ENCODE measurements at places on chromosomes 5 and 9.

DNA sequence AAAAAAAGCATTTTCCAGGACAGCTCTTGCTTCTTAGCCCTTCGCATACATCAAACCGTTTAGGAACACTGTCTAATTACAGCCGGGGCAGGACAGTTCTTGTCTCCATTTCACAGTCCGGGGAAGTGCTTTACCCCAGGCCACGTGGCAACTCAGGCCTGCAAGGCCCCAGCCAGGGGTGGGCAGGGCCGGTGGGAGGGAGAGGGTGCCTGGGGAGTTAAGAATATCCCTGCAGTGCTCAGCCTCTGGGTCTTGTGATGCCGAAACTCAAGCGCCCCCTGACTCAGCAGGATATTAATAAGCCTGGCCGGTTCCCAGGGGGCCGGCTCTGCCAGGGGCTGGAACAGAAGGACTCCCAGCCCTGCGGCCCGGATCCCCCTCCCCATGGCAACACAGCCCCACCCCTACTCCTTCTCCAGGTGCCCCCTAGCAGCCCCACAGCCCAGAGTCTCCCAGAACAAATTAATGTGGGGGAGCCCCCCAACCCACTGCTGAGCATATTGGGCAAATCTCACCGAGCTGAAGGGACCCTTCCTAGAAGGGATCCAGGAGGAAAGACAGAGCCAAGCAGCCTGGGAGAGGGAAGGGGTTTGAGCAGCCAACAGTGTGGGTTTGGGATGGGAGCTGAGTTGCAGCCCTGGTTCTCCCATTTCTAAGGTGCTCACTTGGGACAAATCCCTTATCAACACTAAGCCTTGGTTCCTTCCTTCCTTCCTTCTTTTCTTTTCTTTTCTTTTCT, 45.3 kb downstream of the PLPP7 start:
- DNase-seq, result no peak

GRCh38 chr5:17077440-17078233, 139.8 kb upstream of the BASP1 start:
- no peak for DNase-seq

- no peak for DNase-seq
Observed at GRCh38 chr5:128534726-128535125, 3.3 kb downstream of the FBN2 start.

DNA sequence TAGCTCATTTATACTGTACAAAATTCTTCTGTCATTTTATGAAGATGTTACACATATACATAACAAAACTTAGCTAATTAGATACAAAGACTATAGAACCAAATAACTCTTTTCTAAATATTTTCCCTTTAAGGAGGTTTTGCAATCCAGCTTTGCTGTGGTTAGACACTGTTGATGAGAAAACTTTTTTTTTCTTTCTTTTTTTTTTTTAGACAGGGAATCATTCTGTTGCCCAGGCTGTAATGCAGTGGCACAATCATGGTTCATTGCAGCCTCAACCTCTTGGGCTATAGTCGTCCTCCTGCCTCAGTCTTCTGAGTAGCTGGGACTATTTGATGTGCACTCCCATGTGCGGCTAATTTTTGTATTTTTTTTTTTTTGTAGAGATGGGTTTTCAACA, 38.5 kb upstream of the CDKN2B start:
- no peak for DNase-seq

- DNase-seq, result no peak
Observed at GRCh38 chr5:22354956-22355355, 498.2 kb downstream of the CDH12 start.

GRCh38 chr5:113675166-113675565, 161.7 kb downstream of the YTHDC2 start:
- no peak for DNase-seq

GRCh38 chr9:127021664-127022363, 100.6 kb downstream of the ANGPTL2 start:
- DNase-seq, result peak; percentile 91

DNA sequence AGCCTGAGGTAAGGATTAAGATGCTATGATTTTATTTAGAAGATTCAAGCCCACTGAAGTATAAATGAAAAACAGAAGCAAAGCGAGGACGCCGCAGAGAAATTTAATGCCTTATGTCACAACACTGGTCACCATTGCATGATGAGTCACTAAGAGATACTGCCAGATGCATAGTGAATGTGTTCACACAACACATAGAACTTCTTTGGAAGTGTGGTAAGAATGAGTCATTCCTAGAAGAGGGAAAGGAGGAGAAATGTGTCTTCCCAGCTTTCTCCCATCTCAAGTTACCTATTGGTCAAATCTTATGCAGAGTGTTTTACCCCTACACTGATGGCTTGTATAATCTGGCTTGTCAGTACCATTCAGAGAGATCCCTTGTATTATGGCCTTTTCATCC, 465.3 kb upstream of the ARRDC3 start:
- no peak for DNase-seq

DNA sequence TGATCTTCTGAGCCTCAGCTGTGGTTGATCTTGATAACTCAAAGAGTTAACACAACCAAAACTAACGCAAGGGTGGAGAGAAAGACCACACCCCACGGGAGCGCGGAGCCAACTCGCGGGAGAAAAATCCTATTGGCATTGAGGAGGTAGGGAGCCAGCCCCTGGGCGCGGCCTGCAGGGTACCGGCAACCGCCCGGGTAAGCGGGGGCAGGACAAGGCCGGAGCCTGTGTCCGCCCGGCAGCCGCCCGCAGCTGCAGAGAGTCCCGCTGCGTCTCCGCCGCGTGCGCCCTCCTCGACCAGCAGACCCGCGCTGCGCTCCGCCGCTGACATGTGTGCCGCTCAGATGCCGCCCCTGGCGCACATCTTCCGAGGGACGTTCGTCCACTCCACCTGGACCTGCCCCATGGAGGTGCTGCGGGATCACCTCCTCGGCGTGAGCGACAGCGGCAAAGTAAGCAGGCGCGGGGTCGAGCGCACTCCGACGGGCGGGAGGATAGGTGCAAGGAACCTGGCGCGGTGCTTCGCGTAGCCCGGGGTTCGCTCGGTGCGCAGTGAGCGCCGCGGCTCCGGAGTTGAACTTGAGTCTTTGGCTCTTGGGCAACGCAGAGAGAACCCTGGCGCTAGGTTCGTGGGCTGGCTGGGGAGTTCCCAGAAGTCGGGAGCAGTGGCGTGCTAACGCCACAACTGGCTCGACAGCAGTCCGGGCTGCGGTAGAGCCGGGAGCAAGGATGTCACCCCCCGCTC, at the start of gene GDA:
Gene GDA (plus strand): TSS at position 210 of the 745 bp plus-strand sequence. CDS start 120 bp downstream, at position 330.
- DNase-seq, result no peak

DNA sequence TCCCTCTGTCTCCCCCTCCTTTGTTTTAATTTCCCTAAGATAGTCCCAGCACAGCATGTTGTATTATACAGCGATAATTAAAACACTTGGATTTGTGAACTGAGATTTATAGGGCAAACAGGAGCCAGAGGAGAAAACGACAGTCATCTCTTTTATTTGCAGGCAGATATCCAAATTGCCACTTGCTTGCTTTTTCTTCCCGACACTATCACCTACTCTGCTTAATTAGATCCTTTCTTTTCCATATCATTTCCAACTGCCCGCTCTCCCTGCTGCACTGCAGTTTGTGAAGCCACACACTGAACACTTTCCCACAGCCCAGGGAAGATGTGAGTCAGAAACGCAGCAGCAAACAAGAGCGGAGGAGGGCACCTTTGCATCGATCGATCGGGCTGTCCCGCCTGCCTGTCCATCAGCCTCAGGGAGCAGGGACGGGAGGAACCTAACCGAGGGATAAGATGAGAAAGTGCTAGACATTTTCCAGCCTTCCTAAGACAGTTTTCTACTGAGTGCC, 35.8 kb upstream of the SPRY4 start:
- DNase-seq, result no peak

- DNase-seq, result no peak
Observed at GRCh38 chr5:114412510-114413171, 50.8 kb downstream of the KCNN2 start.

DNA sequence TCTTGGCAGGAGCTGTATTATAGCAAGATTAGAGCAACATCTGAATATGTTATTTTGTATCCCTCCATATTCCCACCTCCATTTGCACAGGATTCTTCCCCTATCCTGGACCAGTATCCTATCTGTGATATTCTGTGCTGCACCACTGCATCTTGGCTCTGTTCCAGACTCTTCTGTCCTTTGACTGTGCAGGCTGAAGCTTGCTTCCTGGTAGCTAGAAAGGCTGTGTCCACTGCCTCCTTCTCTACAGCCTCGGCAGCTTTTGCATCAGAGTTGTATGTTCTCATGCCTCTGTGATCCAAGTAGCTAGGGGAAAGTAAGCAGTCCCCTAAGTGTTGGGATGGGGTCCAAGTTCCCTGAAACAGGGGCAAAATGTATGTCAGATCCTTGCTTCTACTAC, 104.1 kb downstream of the GAS1 start:
- no peak for DNase-seq

GRCh38 chr9:117095081-117095480, 319.8 kb downstream of the ASTN2 start:
- no peak for DNase-seq

- DNase-seq, result no peak
Observed at GRCh38 chr5:56840597-56840996, 25.2 kb downstream of the MAP3K1 start.

GRCh38 chr9:88391236-88391635, 3.0 kb downstream of the SPIN1 start:
- DNase-seq, result no peak

DNA sequence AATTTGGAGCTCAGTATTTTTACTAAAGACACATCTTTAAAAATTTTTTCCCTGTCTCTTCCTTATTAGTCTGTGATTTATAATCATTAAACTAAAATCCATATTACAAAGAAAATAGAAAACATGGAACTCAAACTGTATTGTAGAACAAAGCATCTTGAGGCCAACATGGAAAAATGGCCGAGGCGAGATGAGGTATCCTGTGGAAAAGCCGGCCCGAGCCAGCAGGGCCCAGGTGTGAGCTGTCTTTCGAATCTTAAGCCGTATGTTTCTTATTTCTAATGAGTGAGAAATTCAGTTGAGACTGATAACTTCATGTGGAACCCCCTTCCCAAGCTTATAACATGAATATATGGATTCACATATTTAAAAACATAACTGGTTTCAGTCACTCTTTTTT, 170.4 kb upstream of the OTULINL start:
- DNase-seq, result no peak
